ENCODE measurements at places on chromosomes 12 and 14.
A peak's percentile ranks its signal among the peaks of the same experiment; 100 is the strongest.

GRCh38 chr12:6195665-6196535 is 4.3 kb upstream of the CD9 start:
- peak; percentile 93 for DNase-seq

GRCh38 chr12:69211160-69211559 is 28.2 kb upstream of the CPSF6 start:
- DNase-seq = peak; percentile 6

GRCh38 chr14:106003351-106003750 is 477.0 kb downstream of the TMEM121 start:
- DNase-seq = no peak

- DNase-seq = no peak
Measured at GRCh38 chr12:15589328-15590032, 199.7 kb downstream of the EPS8 start.

GRCh38 chr12:111482462-111482861 is 76.7 kb downstream of the SH2B3 start:
- DNase-seq = no peak

DNA sequence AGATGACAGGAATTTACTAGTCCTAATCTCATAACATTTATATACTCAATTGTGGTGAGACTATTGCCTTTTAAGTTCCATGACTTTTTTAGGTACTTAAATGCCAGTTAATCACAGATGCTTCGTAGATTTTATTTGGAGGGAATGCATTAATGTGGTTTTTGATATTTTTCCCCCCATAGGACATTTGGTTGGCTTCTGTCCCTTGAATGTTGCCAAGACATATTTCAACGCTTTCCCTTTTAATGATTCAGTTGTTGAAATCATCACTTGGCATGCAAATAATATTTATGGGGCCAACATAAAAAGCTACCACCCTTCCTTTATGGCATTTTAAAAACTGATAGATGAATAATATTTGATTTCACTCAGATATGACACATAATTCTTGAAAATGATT is 172.1 kb downstream of the ACSS3 start:
- no peak for DNase-seq

DNA sequence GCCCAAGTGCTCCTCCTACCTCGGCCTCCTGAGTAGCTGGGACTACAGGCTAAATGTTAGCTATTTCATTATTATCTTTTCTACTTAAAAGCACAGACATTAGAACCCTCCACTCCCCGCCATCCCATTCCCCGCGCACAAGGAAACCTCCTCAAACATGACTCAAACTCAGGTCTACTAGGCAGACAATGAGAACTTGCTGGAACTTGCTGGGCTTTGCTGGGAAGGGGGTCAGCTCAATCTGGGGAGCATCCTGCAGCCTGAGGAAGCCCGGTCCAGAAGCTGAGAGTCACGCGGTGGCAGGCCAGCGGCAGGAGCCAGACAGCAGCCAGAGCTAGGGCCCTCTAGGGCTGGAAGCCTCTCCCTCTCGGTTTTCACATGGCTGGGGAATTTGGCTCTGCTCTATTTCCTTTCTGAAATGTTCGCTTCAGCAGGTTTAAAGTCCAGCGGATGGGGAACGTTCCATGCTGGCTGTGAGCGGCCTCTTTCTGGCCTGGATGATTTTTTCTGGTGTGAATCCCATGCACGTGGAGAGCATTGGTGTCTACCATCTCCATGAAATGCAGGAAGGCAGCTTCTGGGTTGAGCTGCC is 68.5 kb downstream of the SLC6A12 start:
- DNase-seq = no peak

DNA sequence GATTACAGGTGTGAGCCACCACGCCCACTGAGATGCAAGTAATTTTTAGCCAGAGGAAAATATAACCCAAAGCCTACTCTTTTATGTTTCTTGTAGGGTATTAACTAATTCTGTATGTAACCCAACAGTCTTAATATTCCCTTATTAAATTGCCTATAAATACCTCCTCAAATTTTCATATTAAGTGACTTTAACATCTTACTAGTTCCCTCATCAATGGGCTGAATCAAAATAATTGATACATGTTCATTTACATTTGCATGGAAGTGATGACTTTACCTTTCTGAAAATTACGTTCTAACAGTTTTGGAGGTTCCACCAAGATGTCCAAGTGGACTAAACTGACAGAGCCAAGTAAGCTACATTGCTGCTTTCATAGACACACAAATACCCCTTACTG is 3.1 kb downstream of the SOS2 start:
- DNase-seq = no peak

- DNase-seq = peak; percentile 65
Measured at GRCh38 chr12:103901518-103902173, 28.6 kb upstream of the HSP90B1 start.

DNA sequence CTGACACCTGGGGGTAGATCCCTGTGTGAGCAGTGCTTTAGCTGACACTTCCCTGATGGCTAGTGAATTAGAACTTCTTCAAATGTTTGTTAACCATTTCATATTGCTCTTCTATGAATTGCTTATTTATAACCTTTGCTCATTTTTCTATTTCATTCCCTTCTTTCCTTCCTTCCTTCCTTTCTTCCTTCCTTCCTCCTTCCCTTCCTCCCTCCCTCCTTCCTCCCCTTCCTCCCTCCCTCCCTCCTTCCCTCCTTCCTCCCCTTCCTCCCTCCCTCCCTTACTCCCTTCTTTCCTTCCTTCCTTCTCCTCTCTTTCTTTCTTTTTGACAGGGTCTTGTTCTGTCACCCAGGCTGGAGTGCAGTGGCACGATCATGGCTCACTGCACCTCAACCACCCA is 23.3 kb upstream of the CEP170B start:
- DNase-seq = no peak

GRCh38 chr14:97977651-97978261 is 1180.6 kb downstream of the VRK1 start:
- DNase-seq = peak; percentile 90

DNA sequence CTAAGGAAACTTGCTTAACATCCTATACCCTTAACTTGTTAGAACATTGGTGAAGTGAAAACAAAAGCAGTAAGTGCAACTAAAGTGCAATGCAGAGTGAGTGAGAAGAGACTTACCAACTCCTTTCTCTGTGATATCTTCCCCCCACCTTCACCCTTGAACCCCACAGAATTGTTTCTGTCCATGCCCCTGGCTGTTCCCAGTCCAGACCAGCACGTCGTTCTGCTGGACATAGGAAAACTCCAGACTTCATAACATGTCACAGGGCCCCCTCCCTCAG is 91.9 kb downstream of the DAD1 start:
- DNase-seq = peak; percentile 66
